ENCODE measurements at places on chromosomes 5 and 9. TPM values are rescaled to one million over a fixed set of nuclear protein-coding genes. Genes with fewer than 3 reads are reported as not detected.

The CTNND2 gene
- total RNA-seq: 8.7 TPM

The TMEM215 gene
- total RNA-seq: 3.1 TPM

The TNFSF8 gene
- 5.3 TPM for total RNA-seq

The STPG3 gene
- 1.9 TPM for total RNA-seq

The RPL35 gene
- total RNA-seq: 1,684 TPM

GRCh38 chr5:148992265-148992664 is 70.6 kb downstream of the SH3TC2 start:
- no peak for DNase-seq

- no peak for DNase-seq
Observed at GRCh38 chr5:149257131-149257530, 14.5 kb upstream of the AFAP1L1 start.

GRCh38 chr5:44875661-44876605 is 67.2 kb downstream of the MRPS30 start:
- no peak for DNase-seq

GRCh38 chr9:74958587-74958986 is 5.9 kb upstream of the C9orf40 start:
- no peak for DNase-seq

- DNase-seq: no peak
Observed at GRCh38 chr9:104866191-104866590, 61.8 kb downstream of the ABCA1 start.

DNA sequence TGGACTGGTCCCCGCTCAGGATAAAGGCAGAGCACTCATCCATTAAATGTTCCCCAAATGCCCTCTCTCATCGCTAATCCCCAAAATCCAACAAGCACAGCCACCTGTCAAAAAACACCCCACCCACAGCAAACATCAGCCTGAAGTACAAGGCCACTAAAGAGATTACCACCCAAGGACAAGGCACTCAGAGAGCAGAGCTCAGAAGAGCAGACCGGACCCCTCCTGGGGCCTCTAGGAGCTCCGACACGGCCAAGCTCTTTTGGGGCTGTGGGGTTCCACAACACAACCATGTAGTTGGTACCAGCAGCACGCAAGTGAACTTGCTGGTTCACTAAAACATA is 9.8 kb downstream of the VDAC1 start:
- no peak for DNase-seq

DNA sequence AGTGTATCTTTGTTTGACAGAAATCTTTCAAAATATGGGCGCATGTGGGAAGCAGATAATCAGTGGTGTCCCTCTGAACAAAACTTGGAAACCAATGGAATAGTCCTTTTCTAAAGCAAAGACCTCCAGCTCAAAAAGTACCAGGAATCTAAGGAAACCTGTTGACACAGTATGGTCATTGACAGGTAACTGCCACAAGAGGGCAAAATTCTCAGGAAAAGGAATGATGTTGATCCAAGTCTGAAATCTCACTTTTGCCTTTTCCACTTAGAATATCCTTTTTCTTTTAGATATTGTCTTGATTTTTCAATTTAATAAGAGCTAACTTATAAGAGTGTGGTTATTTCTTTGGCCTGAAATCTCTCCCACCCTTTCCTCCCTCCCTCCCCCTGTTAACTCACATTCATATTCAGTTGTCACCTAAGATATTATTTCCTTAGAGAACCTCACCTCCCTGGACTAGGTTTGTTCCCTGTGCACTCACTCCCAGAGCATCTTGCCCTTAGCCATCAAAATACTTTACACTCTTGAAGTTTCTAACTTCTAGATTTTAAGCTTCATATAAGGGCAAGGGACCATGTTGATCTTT is 59.0 kb upstream of the BARX1 start:
- peak; percentile 35 for DNase-seq

DNA sequence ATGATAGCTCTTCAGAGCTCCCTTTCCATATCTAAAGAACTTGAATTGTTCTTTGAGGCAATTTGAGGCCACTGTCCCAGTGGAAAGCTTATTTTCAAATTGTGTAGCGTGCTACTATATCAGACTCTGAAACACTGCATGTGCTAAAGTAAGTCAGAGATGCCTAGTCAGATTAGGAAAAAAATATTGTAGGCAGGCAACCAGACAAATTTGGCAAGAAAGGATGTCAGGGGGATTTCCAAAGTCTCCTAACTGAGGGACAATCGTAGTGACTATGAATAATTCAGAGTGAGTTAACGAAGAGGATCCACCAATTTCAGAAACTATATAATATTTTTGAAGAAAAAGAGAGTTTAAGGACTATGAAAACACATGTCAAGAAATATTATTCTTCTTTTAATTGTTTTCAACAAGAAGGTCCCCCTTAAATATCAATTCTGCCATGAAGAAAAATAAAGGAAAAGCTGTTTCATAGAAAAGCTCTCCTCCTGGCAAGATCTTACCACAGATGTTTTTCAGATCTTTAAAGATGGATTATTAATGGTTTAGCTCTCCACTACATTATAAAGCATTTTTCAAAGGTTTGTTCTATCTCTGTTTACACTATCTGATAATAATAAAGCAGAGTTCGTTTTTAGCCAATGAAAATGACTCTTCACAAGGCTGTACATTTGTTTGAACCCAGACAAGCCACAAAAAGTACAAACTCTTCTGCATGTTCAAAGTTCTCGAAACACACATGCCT is 273.5 kb upstream of the PTGER4 start:
- peak; percentile 51 for DNase-seq

DNA sequence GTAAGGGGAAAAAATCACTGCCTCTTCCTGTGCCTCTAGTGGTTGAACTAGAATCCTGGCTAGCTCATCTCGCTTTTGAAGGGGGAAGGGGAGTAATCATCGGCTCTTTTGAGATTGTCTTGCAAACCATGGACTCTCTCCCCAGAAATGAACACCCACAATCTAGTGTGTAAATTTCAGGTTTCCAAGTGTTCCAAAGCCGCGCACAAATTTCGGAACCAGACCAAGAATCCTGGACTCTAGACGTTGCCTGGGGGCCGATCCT is 4.9 kb upstream of the FOXE1 start:
- no peak for DNase-seq
